ENCODE measurements at places on chromosomes 13 and 19. TPM values are rescaled to one million over a fixed set of nuclear protein-coding genes. Genes with fewer than 3 reads are reported as not detected.
A peak's percentile ranks its signal among the peaks of the same experiment; 100 is the strongest.

CLEC17A gene
- not detected for total RNA-seq

MAP2K7 gene
- total RNA-seq, result 13.1 TPM

KIR2DL4 gene
- total RNA-seq, result not detected

FLT3 gene
- total RNA-seq, result not detected

SERP2 gene
- 2.0 TPM for total RNA-seq

PPP1R12C gene
- total RNA-seq, result 43.5 TPM

C19orf85 gene
- total RNA-seq, result not detected

ATP4B gene
- total RNA-seq, result not detected

GRCh38 chr19:49685845-49686332, 3.5 kb upstream of the ADM5 start:
- DNase-seq, result no peak

- no peak for DNase-seq
Measured at GRCh38 chr13:75165543-75166230, 316.3 kb downstream of the TBC1D4 start.

GRCh38 chr13:35219021-35219420, 257.5 kb downstream of the MAB21L1 start:
- no peak for DNase-seq

GRCh38 chr19:5695649-5696195, 5.6 kb downstream of the RPL36 start:
- DNase-seq, result peak; percentile 45

GRCh38 chr19:49132974-49133609, 13.7 kb downstream of the PPFIA3 start:
- DNase-seq, result no peak

GRCh38 chr19:21482863-21483276, 22.5 kb upstream of the ZNF429 start:
- DNase-seq, result peak; percentile 72

DNA sequence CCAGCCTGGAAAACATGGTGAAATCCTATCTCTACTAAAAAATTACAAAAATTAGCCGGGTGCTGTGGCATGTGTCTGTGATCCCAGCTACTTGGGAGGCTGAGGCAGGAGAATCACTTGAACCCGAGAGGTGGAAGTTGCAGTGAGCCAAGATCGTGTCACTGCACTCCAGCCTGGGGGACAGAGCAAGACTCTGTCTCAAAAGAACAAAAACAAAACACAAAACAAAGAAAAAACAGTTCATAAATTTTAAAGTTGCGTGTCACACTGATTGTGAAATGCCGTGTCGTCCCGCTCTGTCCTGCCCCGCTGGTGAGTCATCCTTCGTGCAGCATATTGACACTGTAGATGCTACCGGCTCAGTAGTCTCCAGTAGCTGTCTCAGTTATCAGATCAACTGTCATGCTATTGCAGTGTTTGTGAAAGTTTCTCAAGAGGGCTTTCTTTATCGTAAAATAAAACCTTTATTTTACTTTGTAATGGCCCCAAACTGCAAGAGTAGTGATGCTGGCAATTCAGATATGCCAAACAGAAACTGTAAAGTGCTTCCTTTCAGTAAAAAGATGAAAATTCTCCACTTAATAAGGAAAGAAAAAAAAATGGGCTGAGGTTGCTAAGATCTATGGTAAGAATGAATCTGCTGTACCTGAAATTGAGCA, 36.4 kb upstream of the IGFL1 start:
- DNase-seq, result peak; percentile 63

GRCh38 chr19:34969721-34970120, 5.7 kb upstream of the ZNF792 start:
- DNase-seq, result no peak

DNA sequence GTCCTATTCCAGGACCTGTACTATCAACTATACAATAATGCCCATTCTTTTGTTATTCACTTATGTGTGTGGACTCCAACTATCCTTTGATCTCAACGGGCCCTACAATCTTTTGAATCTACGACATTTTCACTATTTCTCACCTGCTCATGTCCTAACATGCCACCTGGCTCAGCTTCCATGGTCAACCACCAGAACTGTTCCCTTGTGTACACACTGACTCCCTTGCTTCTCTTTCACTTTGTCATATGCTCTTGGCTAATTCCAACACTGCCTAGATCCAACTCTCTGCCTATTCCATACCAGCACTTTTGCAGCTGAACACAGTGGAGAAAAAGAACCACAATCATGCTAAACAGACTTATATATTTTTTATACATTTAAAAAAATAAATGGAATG, 53.1 kb downstream of the MICU2 start:
- DNase-seq, result peak; percentile 8

GRCh38 chr19:49502866-49503581, 6.8 kb downstream of the RPS11 start:
- DNase-seq, result peak; percentile 76

- peak; percentile 89 for DNase-seq
Measured at GRCh38 chr19:54191011-54191810, at the start of gene TSEN34. TSS of gene TSEN34 (plus strand) at chr19:54191308. CDS start at chr19:54191365, 57 bp downstream.

DNA sequence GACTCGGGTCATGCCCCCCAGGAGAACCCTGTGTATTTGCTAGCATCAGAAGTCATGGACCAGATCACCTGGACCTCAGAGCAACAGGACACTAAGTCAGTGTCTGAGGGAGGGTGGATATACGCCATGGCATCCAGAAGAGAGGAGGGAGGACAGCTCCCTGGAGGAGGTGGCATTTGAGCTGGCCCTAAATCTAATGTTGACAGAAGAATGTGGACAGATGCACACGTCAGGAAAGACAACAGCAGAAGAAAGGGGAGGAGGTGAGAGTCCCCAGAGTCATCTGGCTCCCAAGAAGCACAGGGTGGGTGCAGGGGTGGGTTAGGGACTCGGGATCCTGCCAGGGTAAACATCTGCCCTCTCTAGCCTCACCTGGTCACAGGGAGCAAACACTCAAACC, 24.5 kb upstream of the CCNE1 start:
- no peak for DNase-seq

DNA sequence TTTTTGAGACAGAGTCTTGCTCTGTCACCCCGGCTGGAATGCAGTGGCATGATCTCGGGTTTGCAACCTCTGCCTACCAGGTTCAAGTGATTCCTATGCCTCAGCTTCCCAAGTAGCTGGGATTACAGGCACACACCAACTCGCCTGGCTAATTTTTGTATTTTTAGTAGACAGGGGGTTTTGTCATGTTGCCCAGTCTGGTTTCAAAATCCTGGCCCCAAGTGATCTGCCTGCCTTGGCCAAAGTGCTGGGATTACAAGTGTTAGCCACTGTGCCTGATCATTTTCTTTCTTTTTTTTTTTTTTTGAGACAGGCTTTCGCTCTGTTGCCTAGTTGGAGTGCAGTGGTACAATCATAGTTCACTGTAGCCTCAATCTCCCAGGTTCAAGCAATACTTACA, 28.7 kb downstream of the ZMYM5 start:
- no peak for DNase-seq

DNA sequence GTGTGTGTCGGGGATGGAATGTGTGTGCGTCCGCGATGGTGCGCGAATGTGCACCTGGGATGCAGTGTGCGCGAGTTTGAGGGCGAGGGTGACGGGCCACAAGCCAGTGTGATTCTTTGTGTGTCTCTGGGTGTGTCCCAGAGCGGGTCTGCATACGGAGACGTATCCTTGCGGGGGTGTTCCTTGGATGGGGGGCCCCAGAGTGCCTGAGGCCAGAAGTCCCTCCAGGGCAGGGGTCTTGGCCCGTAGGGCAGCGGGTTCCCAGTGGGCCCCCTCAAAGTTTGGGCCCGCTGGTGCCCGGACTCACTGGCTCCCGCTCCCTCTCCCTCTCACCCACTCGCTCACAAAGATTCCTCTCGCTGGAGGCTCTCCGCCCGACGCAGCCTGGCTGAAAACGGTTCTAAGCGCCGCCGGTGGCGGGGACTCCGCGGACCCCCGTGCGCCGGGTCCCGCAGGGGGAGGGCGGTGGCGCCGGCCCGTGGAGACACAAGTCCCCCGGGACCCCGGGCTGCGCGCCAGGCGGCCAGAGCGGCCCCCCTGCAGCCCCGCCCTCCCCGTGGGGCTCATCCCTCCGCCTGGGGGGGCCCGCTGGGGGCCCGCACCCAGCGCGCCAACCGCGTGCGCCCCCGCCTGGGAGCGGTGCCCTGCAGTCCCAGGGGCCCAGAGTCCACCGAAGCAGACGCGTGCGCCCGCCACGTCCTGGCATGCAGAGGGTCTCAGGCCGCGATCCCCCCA, 886 bp downstream of the CRLF1 start:
- no peak for DNase-seq

GRCh38 chr19:35360880-35361420, 2.7 kb downstream of the FFAR3 start:
- DNase-seq, result no peak

DNA sequence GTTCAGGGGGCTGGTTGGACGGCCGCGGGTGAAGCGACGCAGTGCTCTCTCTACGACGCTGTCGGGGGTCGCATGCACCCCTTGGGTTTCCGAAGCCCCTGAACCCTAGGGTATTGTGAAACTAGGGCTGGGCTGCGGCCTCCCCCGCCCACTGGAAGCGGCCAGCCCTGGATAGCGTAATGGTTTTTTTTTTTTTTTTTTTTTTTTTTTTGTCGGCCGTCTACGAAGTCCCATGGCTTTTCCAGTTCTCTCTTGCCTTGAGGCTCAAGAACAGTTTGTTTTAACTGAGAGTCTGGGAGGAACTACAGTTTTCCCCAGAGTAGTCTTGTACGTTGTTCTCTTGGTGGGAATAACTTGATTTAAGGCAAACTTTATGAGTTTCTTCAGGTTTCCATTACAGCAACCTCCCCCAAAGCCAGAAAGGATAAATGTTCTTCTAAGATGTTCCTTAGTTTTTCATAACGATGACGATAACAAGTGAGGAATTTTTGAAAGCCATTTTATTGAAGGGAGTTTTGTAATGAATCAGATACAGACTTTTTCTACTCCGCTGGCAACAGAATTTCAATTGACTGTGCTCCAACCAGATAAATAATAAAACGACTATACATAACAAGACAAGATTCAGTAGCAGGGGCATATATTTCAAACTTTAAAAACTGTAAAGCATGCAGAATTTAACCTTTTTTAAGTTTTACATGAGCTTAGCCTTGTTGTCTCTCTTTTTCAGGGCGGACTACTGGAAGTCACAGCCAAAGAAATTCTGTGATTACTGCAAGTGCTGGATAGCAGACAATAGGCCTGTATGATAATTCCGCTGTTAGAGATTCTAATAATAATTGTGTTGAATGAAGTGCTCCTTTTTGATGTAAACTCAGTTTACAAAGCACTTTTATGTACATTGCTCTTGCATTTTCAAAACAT, 867 bp downstream of the WBP4 start:
- no peak for DNase-seq

DNA sequence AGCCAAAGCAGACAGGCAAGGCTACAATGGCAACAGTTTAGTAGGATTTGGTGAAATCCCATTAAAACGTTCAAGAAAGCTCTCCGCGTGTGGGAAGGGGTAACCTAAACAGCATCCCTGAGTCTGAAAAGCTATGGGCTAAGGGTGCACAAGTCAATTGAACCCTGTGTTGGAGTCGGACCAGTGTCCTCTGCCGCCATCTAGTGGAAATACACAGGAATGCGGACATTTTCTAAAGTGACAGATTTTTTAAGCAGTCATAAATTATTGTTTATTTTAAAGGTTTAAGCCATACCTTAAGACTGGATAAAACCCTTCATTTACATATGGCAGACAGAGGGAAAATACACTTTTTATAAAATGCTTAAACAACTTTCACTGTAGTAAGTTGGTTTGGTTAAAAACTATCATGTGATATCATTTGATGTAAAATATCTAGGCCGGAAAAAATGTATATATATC, 26.5 kb upstream of the LSM14A start:
- peak; percentile 61 for DNase-seq

DNA sequence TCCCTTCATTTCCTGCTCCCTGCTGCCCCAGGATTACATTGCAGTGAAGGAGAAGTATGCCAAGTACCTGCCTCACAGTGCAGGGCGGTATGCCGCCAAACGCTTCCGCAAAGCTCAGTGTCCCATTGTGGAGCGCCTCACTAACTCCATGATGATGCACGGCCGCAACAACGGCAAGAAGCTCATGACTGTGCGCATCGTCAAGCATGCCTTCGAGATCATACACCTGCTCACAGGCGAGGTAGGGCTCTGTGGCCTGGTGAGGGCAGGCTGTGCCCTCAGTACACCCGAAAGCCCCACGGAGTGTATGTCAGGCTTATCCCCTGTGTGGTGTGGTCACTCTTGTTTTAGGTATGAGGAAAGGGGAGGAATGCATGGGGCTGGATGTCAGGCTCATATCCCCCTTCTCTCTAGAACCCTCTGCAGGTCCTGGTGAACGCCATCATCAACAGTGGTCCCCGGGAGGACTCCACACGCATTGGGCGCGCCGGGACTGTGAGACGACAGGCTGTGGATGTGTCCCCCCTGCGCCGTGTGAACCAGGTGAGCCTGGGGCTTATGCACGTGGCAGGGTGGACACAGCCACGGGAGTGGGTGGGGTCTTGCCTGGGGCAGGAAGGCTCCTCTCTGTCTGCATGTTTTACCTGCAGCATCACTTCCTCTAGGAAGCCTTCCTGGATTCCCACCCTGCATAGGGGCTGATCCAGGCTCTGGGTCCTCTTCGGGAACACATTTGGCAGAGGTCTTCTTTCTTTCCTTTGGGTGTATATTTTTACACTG, 2.3 kb upstream of the RNF225 start:
- DNase-seq, result no peak

GRCh38 chr13:114272977-114273376, 8.4 kb upstream of the UPF3A start:
- no peak for DNase-seq

- DNase-seq, result no peak
Measured at GRCh38 chr13:99386495-99386894, 79.3 kb upstream of the GPR183 start.

DNA sequence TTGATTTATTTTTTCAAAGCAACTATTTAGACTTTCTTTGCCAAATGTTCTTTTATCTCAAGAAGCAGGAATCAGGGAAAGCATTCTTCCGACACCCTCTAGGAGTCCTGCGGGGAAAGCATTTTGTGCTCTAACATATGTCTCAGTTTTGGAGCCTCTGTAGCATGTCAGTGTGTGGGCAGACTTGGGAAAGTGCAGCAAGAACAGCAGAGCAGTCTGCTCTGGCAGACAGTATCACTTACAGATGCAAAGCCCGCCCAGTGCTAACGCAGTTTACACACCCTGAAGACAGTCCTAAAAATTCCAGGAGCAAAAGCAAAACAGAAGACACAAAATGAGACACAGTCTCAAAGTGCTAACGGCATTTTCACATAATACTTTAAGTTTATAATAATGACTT, 393.5 kb downstream of the KLF12 start:
- no peak for DNase-seq

- peak; percentile 77 for DNase-seq
Measured at GRCh38 chr13:33931397-33932311, 113.7 kb downstream of the RFC3 start.

GRCh38 chr19:12139269-12139668, 881 bp downstream of the ZNF20 start:
- DNase-seq, result peak; percentile 5

DNA sequence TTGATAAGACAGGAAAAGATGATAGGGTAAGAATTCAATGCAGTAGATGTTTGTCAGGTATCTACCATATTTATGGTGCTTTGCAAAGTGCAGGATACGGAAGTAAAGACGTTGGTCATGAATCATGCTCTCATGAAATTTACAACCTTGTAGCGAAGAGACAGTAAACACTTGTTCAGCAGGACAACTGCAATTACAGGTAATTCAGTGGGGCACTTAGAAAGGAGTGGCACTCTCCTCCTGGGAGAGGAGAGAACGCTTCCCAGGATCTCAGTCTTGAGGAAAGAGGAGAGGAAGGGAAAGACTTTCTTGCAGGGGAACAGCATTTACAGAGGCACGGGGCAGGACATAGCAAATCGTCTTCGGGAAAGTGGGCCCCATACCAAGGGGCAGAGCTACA, 46.4 kb downstream of the SOX1 start:
- no peak for DNase-seq

All from myocyte (in vitro differentiated cells).